ENCODE measurements at places on chromosomes 5 and 9.

DNA sequence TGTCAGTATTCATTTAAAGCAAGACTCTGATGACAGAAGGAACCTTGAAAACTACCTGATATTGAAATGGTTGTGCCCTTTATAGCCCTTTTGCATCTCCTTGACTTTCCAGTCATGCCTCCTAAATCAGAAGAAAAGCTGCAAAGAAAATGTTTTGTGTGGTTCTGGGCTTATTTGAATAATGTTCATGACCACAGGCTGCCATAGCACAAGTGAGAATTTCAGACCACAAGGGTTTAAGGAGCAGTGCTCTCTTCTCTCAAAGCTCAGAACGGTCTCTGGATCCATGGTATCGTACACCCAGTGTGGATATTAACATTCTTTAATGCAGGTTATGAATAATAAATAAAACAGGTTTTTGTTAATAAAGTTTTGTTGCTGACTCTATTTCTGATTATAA, 54.2 kb downstream of the GPR107 start:
- peaks cover 6% of the 10 kb centered on the region for H3K36me3 ChIP-seq
- no peaks in the 10 kb centered on the region for H3K27me3 ChIP-seq
- no peak overlapping the region for H3K4me3 ChIP-seq
- H3K27ac ChIP-seq: no peak overlapping the region
- no peaks in the 10 kb centered on the region for H3K4me1 ChIP-seq
- no peak for DNase-seq

GRCh38 chr5:139462586-139463276, at the start of gene ECSCR:
TSS of gene ECSCR (minus strand) at chr5:139462743. CDS start at chr5:139462670, 73 bp downstream.
- DNase-seq: no peak
- H3K4me3 ChIP-seq: no peak within 1 kb of the TSS
- H3K27me3 ChIP-seq: no peaks in the 10 kb centered on the region

GRCh38 chr5:6829150-6829784, 116.0 kb downstream of the TENT4A start:
- peaks cover 46% of the 10 kb centered on the region for H3K27me3 ChIP-seq
- H3K4me1 ChIP-seq: no peaks in the 10 kb centered on the region
- no peak overlapping the region for H3K4me3 ChIP-seq
- H3K27ac ChIP-seq: no peak overlapping the region

DNA sequence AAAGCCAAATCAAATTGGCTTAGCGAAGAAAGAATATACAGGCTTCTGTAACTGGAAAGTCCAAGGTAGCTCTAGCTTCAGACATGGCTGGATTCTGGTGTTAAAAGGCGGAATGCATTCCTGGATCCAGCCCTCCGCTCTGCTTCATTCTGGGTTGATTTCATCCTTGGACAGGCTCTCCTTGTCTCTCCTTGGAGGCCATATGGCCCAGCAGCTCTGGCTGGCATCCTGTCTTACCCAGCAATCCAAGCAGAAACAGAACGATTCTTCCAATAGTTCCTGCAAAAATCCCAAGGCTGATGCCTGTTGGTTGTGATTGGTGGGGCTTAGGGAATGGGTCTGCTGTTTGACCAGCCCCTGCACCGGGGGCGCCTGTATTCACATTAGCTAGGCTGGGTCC, 37.0 kb upstream of the SAP30L start:
- H3K4me3 ChIP-seq: no peak overlapping the region
- H3K27ac ChIP-seq: no peak overlapping the region
- peaks cover 23% of the 10 kb centered on the region for H3K4me1 ChIP-seq
- no peaks in the 10 kb centered on the region for H3K36me3 ChIP-seq
- no peaks in the 10 kb centered on the region for H3K27me3 ChIP-seq

GRCh38 chr5:103464835-103465484, 97.6 kb downstream of the NUDT12 start:
- H3K27ac ChIP-seq: no peak overlapping the region
- H3K36me3 ChIP-seq: no peaks in the 10 kb centered on the region
- H3K27me3 ChIP-seq: no peaks in the 10 kb centered on the region
- H3K4me3 ChIP-seq: no peak overlapping the region
- peak; percentile 33 for DNase-seq
- H3K4me1 ChIP-seq: peaks cover 61% of the 10 kb centered on the region

DNA sequence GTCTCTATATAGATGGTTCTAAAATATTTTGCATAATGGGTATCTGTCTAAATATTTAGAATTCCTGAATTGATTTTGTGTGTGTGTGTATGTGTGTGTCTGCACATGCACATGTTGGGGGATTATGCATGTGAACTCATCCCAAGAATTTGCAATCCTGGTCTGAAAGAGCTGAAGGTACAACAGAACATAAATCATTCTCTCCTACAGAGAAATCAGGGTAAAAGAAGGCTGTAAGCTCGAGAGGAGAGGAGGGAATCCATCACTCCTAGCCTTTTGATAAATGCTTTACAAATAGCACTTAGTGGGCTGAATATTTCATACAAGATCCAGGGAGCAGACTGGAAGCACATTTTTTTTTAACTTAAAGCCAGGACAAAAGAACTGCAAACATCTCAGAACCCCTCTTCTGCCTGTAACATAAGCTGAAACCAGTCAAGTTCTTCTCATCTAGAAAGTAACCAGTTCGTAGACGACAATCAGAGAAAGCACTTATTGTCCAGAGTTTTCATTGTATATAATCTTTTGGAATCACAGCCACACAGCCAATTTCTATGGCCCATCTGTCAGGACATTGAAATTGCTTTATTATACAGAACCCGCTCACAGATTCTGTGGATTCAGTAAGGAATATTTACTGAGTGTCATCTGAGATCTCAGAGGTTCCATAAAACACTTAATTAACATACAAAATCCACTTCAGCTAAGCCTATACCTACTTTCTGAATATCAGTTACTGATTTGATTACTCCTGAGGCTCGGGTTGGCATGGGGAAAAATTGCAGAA, 541.4 kb upstream of the ZNF462 start:
- H3K27me3 ChIP-seq: no peaks in the 10 kb centered on the region
- H3K27ac ChIP-seq: no peak overlapping the region
- DNase-seq: no peak
- no peaks in the 10 kb centered on the region for H3K36me3 ChIP-seq
- no peaks in the 10 kb centered on the region for H3K4me1 ChIP-seq

DNA sequence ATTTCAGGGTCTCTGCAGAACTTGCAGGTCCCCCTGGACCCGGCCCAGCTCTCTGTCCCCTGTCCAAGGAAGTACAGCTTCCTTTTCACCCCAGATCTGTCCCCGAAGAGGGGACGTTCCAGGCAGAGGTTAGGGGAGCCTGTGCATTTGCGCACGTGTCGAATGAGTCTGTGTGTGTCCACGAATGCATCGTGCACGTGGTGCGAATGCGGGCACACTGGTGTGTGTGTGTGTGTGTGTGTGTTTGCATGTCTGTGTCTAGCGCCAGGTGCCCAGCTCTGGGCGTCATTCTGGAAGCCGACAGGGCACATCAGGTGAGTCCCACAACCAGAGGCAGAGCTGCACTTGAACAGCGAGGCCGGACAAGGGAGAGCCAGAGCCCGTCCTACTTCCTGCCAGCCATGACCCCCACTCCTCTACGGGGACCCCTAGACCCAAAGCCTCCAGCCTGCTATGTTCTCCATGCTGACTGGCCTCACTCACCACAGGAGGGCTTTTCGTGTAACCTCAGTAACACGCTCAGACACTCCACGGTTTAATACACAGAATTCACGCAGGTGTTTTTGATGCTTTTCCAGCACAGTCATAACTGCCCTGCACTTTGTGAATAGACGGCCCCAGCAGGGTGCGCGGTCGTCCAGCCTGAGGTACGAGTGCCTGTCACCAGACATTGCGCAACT, 41.3 kb upstream of the CACNA1B start:
- no peaks in the 10 kb centered on the region for H3K4me1 ChIP-seq
- no peak for DNase-seq
- H3K4me3 ChIP-seq: no peak overlapping the region
- H3K27me3 ChIP-seq: no peaks in the 10 kb centered on the region

DNA sequence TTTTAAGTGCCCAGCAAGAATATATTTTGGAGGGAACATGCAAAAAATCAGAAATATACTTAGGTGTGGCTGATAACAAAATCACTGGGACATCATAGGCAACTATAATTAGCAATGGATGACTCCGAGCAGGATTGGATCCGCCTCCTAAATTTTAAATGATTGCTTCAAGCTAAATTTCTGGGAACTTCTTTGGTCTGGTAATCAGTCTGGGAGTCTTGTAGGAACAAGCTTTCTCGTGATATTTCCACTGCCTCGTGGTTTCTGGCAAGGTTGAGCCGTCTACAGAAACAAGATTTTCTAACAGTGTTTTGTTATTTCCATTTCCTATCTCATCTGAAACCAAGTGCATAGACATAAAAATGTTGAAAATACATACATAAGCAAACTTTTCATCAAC, 232.6 kb downstream of the BNC2 start:
- H3K36me3 ChIP-seq: no peaks in the 10 kb centered on the region
- H3K27ac ChIP-seq: no peak overlapping the region
- no peak overlapping the region for H3K4me3 ChIP-seq
- no peak for DNase-seq

DNA sequence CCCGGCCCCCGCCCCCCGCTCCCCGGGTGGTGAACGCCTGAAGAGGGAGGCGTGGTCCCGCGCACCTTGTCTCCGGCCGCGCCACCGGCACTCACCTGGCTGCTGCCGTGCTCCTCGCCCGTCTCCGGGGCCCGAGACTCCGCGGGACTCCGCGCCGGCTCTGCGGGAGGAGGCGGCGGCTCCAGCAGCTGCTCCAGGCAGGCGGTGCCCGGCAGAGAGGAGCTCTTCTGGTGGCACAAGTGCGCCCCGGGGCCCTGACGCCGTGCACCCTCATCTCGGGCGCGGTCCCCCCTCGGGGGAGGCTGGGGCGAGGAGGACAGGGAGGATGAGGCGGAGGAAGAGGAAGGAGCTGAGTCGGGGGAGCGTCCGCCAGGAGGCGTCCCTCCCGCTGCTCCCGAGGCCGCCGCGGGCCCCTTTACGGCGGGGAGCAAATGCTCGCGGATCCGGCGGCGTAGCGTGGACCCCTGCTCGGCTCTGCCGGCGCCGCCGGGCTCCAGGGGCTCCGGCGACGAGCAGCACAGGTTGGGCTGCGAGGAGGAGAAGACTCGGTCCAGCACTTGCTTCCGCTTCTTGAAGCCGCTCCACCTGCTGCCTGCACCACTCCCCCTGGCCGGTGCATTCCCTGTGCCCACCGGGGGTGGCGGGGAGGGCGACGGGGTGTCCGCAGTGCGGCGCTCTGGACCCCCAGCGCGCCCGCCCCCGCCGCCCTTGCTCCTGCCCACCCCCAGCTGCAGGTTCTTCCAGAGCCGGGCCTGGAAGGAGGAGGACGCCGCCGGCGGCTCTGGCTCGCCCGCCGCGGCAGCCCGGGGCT, 928 bp downstream of the MCTP1 start:
- H3K4me3 ChIP-seq: peak overlapping the region; percentile 71
- H3K27me3 ChIP-seq: peaks cover 48% of the 10 kb centered on the region
- no peak overlapping the region for H3K27ac ChIP-seq
- no peaks in the 10 kb centered on the region for H3K36me3 ChIP-seq
- DNase-seq: peak; percentile 27

DNA sequence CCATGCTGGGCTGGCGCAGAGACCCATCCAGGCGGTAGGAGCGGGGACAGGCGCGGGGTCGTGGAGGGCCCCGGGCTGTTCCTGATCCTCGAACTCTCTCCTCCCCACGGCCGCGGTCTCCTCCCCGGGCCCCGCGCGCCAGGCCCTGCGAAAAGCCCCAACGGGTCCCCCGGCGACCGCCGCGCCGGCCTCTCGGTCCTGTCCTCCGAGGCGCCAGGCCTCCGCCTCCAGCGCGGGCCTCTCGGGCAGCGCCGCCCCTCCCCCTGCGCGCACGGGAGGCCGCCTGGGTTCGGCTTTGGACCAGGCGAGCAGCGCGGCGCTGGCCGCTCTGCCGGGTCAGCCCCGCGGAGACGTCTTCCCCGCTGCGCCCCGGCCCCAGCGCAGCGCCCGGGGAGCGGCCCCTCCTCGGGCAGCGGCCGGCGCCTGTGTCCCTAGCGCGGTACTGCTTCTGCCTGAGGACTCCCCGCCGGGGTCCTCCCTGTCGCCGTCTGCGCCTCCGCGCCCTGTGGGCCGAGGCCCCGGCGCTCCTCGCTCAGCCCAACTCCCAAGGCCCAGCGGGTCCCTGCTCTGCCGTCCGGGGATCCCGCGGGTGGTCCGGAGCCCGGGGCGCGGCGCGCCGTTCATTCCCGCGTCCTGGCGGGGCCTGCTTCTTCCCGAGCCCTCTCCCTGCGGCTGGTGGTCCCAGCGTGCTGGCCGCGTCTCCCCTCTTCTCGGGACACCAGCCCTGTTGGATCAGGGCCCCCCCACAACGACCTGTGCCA, 13.4 kb downstream of the COL23A1 start:
- no peak for DNase-seq
- H3K36me3 ChIP-seq: no peaks in the 10 kb centered on the region
- H3K27me3 ChIP-seq: peaks cover 16% of the 10 kb centered on the region
- no peaks in the 10 kb centered on the region for H3K4me1 ChIP-seq
- no peak overlapping the region for H3K4me3 ChIP-seq

Measured in PC-3 (cell line).